Left forelimb (tissue), 1 donor: ENCODE measurements at places on chromosomes 3 and 15.

DNA sequence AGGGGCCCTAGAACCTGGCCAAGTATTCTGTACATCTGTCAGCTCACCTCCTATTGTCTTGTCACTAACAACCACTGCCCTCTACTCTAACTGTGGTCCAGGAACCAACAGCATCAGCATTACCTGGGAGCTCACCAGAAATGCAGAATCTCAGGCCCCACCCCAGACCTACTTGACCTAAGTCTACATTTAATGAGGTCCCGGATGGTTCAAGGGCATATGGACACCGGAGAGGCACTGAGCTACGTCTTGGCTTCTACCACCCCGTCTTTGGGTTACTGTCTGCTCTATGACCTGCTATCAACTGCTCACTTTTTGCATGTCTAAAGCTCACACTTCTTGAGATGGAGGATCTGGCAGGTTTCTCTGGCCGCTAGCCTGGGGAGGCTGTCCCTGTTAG, 8.1 kb downstream of the GALNT15 start:
- DNase-seq, result peak; percentile 5

DNA sequence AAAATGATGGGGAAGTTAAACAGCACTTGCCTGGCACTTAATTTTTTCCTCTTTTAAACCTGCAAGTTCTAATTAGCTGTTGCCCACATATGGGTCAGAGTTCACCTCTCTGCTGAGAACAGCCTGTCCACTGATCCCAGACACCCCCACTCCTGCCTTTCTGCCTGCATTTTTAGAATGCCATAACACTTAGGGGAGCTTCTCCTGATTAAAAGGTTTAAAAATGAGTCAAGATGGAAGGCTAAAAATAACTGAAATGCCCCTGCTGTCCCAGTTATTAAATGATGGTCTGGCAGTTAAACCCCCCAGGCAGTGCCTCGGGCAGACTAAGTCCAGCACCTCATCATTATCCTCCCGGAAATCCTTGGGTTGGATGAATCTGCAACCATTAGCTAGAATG, 913.6 kb upstream of the ARPP21 start:
- no peak for DNase-seq

- no peak for DNase-seq
Measured at GRCh38 chr15:66389098-66389858, 2.6 kb downstream of the MAP2K1 start.

DNA sequence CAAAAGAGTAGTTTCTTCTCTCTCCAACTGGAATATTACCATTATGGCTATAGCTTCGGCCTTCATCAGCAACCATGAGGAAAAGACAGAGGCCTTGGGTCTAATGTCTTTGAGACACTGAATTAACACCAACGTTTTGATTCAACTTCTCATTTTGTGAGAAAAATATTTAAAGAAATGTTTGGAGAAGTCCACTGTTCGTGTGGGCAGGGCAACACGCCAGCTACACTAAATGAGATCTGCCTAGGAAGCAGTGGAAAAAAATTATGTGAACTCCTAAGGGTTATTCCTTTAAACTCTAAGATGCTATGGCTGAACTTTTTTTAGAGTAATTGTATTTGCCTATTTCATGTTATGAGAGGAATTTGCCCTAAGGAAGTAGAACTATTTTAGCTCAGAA, 41.8 kb downstream of the NCEH1 start:
- no peak for DNase-seq

GRCh38 chr3:161500068-161500796, 3.6 kb downstream of the OTOL1 start:
- DNase-seq, result no peak

DNA sequence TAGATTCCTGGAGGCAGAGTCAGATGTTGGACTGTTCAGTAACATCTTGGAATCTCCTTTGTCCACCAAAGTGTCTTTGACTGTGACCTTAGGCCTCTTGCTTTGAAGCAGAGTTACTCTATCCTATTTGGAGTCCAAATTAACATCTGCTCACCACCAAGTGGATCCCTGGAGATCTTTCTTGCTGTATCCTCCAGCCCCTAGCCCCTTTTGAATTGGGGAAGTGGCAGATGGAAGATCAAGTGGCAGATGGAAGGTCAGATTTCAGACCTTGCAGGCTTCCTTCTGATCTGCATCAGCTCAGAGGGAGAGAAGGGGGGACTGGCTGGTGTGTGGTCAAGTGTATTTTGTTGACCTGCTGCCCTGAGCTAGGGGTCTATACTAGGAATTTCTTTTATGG, 125.0 kb upstream of the ROPN1 start:
- no peak for DNase-seq

GRCh38 chr3:195034101-195034500, 236.9 kb downstream of the XXYLT1 start:
- DNase-seq, result no peak

- no peak for DNase-seq
Measured at GRCh38 chr3:195709676-195710085, 11.1 kb upstream of the MUC20 start.

DNA sequence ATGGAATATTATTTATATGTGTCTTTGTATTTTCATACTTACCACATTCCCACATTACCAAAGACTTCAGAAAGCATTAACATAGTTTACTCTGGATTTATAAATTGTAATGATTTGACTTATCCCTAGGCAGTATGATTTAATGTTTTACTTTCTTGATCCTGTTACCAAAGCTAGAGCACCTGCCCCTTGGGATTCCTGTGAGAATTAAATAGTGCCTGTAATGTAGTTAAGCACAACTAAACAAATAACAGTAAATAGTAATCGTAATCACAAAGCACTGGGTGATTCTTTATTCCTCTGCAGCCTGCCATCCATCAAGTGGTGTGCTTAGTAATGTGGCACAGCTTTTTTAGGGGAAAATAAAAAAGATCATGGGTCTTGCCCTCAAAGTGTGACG, 39.1 kb downstream of the ATP2C1 start:
- DNase-seq, result no peak

DNA sequence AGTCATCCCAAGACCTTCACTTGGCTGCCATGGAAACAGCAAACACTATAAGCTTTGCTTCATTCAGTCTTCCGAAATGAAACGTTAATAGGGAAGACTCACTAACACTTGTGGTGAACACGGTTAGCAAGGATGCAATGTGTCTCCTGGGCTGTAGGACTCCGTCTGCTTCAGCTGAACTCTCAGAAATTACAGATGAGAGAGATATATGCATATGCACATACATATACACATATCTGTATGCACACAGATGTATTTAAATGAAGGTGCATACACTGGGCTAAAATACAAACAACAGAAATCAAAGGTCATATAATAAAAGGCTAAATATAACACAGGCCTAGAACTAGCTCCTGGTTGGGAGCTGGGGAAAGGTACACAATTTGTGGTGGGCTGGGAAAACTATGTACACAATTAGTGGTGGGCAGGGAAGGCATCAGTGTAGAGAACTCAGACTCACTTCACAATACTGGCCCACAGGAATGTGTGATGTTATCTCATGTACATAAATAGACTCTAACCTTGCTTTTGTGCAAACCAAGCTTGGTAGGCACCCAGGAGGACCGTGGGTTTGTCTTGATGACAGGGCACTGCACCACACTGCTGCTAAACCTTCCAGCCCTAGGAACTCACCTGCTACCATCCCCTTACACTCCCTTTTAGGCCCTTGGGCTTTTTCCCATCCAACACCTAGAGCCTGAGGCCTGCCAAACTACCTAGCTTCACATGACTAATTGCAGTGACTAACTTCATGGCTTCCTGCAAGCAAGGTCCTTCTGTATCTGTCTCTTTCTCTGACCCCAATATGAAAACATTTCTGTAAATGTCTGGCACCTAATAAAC, 873.1 kb downstream of the NSUN3 start:
- no peak for DNase-seq

- no peak for DNase-seq
Measured at GRCh38 chr3:125374501-125374995, 577 bp downstream of the ZNF148 start.

- DNase-seq, result no peak
Measured at GRCh38 chr3:72727172-72727571, 121.1 kb downstream of the SHQ1 start.

- DNase-seq, result no peak
Measured at GRCh38 chr15:83559310-83559966, 94.5 kb upstream of the ADAMTSL3 start.

DNA sequence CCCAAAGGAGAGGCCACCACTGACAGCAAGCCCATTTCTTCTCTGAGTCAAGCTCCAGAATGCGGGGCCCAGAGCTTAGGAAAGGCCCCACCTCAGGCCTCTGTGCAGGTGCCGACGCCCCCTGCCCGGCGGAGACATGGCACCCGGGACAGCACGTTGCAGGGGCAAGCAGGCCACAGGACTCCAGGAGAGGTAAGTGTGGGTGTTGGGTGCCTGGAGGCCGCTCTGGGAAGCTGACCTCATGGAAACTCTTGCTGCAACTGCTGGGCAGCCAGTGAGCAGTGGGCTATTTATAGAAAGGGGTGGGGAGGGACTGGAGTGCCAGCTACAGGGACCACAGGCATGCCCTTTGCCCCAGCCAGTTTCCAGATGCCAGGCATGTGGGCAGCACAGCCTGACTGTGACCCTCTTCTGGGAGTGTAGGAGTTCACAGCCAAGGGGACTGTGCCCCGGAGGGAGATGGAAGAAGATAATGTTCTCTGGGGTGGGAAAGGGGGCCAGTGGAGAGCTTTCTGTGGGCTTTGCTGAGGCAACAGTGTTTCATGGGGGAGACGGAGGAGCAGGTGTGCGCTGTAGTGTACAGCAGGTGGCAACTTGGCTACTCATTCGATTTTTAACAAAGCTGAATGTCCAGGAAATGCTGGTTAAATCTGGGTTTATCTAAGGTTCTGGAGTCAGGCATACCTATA, 23.7 kb downstream of the ALPK3 start:
- no peak for DNase-seq

GRCh38 chr15:48939648-48940047, 24.1 kb downstream of the SHC4 start:
- no peak for DNase-seq

DNA sequence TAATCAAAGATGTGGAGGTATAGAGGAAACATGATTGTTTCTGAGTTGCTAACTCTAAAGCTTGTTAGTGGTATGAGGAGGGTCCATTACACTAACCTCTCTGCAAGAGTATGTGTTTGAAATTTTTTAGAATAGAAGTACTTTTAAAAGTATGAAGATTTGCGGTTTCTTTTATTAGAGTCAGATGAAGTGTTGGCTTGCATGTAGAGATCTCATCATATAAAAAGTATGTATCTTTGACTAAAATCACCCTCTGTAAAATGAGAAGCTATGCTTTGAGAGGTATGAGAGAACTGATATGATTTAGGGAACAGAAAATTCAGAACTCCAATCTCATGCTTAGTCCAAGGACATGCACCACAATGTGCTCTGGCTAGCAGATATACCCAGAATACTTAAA, 140.4 kb upstream of the MBNL1 start:
- DNase-seq, result no peak

GRCh38 chr15:99042892-99043291, 35.3 kb upstream of the PGPEP1L start:
- DNase-seq, result no peak

- DNase-seq, result no peak
Measured at GRCh38 chr15:20271647-20272046, 270.0 kb downstream of the GOLGA6L6 start.

GRCh38 chr3:111392894-111393398, 149.1 kb upstream of the CD96 start:
- no peak for DNase-seq

GRCh38 chr15:41881550-41881919, 12.3 kb downstream of the SPTBN5 start:
- no peak for DNase-seq

DNA sequence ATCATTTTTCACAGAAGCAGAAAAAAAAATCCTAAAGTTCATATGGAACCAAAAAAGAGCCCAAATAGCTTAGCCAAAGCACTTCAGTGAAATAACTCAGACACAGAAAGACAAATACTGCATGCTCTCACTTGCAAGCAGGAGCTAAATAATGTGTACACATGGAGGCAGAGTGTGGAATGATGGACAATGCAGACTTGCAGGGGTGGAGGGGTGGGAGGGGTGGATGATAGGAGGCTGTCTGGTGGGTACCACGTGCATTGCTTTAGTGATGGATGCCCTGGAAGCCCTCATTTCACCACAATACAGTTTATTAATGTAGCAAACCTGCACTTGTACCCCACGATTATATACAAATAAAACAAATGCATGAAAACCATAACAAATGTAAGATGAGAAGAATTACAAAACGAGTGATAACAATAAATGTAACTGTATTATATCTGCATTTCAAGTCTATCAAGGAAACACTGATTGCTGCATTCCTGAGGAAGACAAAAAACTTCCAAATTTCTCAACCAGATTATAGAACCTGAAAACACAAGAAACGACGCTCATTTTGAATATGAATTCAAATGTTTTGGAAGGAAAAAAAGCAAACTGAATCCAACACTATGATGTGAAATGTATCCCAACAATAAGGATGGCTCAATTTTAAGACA, 96.5 kb downstream of the DLG1 start:
- no peak for DNase-seq

- no peak for DNase-seq
Measured at GRCh38 chr3:156762631-156763185, 63.4 kb upstream of the LEKR1 start.

- DNase-seq, result no peak
Measured at GRCh38 chr3:103167850-103168249, 733.0 kb downstream of the ZPLD1 start.

DNA sequence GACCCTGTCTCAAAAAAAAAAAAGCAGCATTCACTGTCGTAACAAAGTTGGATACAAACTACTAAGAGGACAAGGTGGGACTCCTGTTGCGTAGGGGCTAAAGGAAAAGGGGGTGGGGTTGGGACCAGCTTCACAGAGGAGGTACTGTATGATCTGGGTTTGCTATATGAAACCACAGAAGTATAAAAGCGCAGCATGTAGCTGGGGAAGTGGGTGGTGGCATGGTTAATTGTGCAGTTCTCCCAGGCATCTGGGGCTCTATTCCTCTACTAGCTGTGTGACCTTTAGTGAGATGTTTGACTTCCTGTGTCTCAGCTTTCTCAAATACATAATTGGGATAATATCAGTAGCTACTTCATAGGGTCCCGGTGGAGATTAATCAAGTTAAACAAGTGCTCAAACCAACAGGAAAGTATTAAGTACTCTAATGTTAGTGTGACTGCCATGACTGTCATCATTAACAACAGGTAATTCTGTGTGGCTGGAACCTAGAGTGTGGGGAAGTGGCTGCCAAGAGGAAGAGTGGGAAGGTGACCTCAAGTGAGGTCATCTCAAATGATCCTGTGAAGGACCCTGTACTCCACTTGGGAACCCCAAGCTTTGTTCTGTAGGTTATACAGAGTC, 11.5 kb downstream of the PARP16 start:
- no peak for DNase-seq

- no peak for DNase-seq
Measured at GRCh38 chr3:124607163-124607562, 123.1 kb upstream of the UMPS start.

- no peak for DNase-seq
Measured at GRCh38 chr3:37052860-37053259, 59.5 kb downstream of the MLH1 start.

- DNase-seq, result no peak
Measured at GRCh38 chr3:58150810-58151199, 60.0 kb downstream of the DNASE1L3 start.

- no peak for DNase-seq
Measured at GRCh38 chr15:35111861-35112260, 26.8 kb upstream of the NANOGP8 start.

- DNase-seq, result no peak
Measured at GRCh38 chr3:22244761-22245521, 493.9 kb upstream of the ZNF385D start.
